HCT116 (cell line): ENCODE measurements at places on chromosomes 12 and 14. TPM values are rescaled to one million over a fixed set of nuclear protein-coding genes. Genes with fewer than 3 reads are reported as not detected.

Gene MGP
- 1.3 TPM for total RNA-seq

Gene MMP14
- total RNA-seq, result 17.8 TPM

Gene TRPV4
- total RNA-seq, result 0.54 TPM

Gene MEG3
- 2.5 TPM for total RNA-seq

Gene OXA1L
- 146 TPM for total RNA-seq

Gene CLEC9A
- not detected for total RNA-seq

Gene SMIM41
- total RNA-seq, result not detected

Gene RHOJ
- total RNA-seq, result not detected

Gene SLC7A7
- total RNA-seq, result 0.27 TPM

GRCh38 chr12:68530965-68531364 is 79.7 kb upstream of the RAP1B start:
- H3K4me1 ChIP-seq, result no peaks in the 10 kb centered on the region
- no peak for DNase-seq
- no peak overlapping the region for H3K27ac ChIP-seq
- no peaks in the 10 kb centered on the region for H3K36me3 ChIP-seq

- H3K4me3 ChIP-seq, result peak overlapping the region; percentile 91
- no peaks in the 10 kb centered on the region for H3K27me3 ChIP-seq
- H3K4me1 ChIP-seq, result peaks cover 58% of the 10 kb centered on the region
- H3K36me3 ChIP-seq, result peaks cover 33% of the 10 kb centered on the region
Measured at GRCh38 chr12:52903285-52903854, 1.5 kb downstream of the KRT8 start.

GRCh38 chr12:98893126-98893674 is 248.1 kb downstream of the APAF1 start:
- no peaks in the 10 kb centered on the region for H3K4me1 ChIP-seq
- peaks cover 41% of the 10 kb centered on the region for H3K27me3 ChIP-seq
- no peak overlapping the region for H3K4me3 ChIP-seq

- H3K36me3 ChIP-seq, result no peaks in the 10 kb centered on the region
- DNase-seq, result no peak
- H3K4me3 ChIP-seq, result no peak overlapping the region
- peaks cover under 1% of the 10 kb centered on the region; the same call in 1 of the 2 replicates for H3K27me3 ChIP-seq
- no peaks in the 10 kb centered on the region for H3K4me1 ChIP-seq
Measured at GRCh38 chr14:30332374-30332773, 226.6 kb upstream of the G2E3 start.

DNA sequence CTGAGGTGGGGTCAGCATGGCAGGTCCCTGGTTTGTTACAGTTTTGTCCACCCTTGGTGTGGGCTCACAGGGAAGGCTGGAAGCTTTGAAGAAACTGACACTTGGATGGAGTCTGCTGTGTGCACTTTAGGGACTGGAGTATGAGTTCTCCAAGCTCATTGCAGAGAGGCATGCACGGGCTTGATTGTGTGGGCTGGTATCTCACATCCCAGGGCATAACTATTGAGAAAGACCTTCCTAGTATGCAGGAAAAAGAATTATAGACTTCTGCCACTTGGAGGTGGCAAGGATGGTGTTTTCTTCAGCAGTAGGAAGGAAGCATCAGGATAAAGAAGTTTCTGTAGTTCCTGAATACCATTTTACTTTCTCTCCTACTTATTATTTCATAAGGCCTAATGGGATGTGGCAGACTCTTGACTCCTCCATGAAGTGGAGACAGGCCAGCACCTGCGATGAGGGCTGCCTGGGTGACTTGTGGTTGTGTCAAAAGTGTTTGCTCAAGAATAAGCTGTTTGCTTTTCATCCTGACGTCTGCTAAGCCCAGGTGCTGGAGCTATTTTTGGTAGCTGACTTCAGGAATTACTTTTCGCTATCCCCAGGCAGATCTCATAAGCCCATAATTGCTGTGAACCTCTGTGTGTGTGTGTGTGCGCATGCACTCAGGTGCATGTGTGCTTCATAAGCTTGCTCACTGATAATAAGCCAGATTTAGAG is 125.8 kb downstream of the KTN1 start:
- DNase-seq, result no peak
- H3K4me1 ChIP-seq, result no peaks in the 10 kb centered on the region

DNA sequence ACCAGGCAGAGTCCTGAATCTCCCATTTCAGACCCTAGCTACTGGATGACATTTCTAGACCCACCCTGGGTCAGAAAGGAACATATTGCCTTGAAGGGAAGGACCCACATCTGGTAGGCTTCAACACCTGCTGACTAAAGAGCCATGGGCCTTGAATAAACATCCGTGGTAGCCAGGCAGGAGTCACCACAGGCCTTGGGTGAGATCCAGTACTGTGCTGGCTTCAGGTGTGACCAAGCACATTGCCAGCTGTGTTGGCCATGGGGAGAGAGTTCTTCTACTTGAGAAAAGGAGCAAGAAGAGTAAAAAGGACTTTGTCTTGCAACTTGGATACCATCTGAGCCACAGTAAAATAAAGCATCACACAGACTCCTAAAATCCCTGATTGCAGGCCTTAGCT is 332.6 kb downstream of the SLC16A7 start:
- DNase-seq, result no peak
- no peaks in the 10 kb centered on the region for H3K36me3 ChIP-seq
- H3K4me3 ChIP-seq, result no peak overlapping the region
- H3K27me3 ChIP-seq, result no peaks in the 10 kb centered on the region
- H3K27ac ChIP-seq, result no peak overlapping the region
- no peaks in the 10 kb centered on the region for H3K4me1 ChIP-seq

GRCh38 chr12:43453761-43454160 is 98.2 kb downstream of the ADAMTS20 start:
- no peak overlapping the region for H3K4me3 ChIP-seq
- no peaks in the 10 kb centered on the region for H3K27me3 ChIP-seq
- no peak overlapping the region for H3K27ac ChIP-seq
- no peaks in the 10 kb centered on the region for H3K36me3 ChIP-seq

DNA sequence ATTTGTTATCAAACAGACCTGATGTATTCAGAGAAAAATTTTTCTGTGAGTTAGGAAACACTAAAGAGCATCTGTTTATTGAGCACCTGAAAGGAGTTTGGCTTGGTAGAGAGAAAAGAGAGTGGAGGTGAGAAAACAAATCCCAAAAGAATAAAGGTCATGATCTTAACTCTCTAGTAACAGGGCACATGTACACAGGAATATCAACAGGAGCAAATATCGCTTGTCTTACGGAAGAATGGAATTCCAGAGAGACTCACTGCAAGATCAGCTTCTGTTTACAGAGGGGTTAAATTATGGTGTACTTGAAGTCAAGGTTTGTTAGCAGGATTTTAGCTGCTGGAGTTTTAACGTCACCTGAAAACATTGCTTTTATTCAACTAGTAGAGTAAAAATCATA is 78.8 kb downstream of the SPPL3 start:
- no peaks in the 10 kb centered on the region for H3K36me3 ChIP-seq
- H3K4me1 ChIP-seq, result peaks cover 6% of the 10 kb centered on the region; the same call in 1 of the 2 replicates
- H3K27ac ChIP-seq, result no peak overlapping the region
- H3K27me3 ChIP-seq, result no peaks in the 10 kb centered on the region

- no peaks in the 10 kb centered on the region for H3K36me3 ChIP-seq
- no peak overlapping the region for H3K4me3 ChIP-seq
- no peak overlapping the region for H3K27ac ChIP-seq
- H3K4me1 ChIP-seq, result peaks cover 16% of the 10 kb centered on the region
- no peaks in the 10 kb centered on the region for H3K27me3 ChIP-seq
Measured at GRCh38 chr14:55274146-55274545, 2.9 kb downstream of the FBXO34 start.

DNA sequence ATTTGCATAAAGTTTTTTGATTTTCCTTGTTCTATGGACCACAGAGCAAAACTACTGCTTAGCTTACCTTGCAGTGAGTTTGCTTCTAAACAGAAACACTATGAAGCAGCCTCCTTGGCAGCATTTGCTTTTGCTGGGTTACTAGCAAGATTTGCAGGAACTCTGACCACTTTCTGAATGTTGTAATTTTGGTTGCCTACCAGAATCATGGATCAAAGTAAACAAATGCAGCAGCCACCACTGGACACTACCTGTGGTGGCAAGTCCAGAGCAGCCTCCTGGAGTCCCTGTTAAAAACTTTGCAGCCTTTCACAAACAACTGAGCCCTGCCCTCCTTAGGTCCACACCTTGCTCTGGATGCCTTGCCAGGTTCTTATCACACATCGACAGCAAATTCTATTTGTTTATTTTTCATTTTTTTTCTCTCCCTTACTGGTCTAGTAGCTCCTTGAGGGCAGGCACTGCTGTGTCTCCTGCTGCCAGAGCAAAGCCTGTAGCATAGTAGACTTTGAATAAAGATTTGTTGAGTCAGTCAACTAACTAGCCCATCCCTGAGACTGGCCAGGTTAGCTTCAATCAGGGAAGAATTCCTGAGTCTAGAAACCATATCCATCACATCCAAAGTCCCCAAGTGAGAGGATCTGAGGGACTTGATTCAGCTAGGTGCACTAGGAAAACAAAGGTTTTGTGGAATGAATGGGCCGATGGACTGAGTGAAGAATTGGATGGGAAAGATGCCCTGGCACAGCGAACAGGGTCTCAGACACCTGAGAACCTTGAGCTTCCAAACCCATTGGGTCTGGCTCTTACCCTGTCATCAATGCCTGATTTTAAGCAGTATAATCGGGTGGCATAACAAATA is 5.7 kb downstream of the TTC6 start:
- no peak overlapping the region for H3K4me3 ChIP-seq
- H3K4me1 ChIP-seq, result peaks cover 5% of the 10 kb centered on the region
- no peak overlapping the region for H3K27ac ChIP-seq
- H3K27me3 ChIP-seq, result peaks cover 18% of the 10 kb centered on the region; the same call in 1 of the 2 replicates
- no peaks in the 10 kb centered on the region for H3K36me3 ChIP-seq
- no peak for DNase-seq

GRCh38 chr12:119621878-119622277 is 28.3 kb downstream of the TMEM233 start:
- no peaks in the 10 kb centered on the region for H3K4me1 ChIP-seq
- no peak overlapping the region for H3K4me3 ChIP-seq
- peaks cover 9% of the 10 kb centered on the region; the same call in 1 of the 2 replicates for H3K27me3 ChIP-seq
- no peak overlapping the region for H3K27ac ChIP-seq

- DNase-seq, result peak; percentile 77
- no peaks in the 10 kb centered on the region for H3K36me3 ChIP-seq
- H3K27me3 ChIP-seq, result no peaks in the 10 kb centered on the region
Measured at GRCh38 chr12:54935235-54935951, 49.2 kb downstream of the TESPA1 start.

- no peak for DNase-seq
- H3K27me3 ChIP-seq, result no peaks in the 10 kb centered on the region
- no peak overlapping the region for H3K4me3 ChIP-seq
Measured at GRCh38 chr14:92417759-92418158, 94.8 kb downstream of the SLC24A4 start.

- no peaks in the 10 kb centered on the region for H3K36me3 ChIP-seq
- H3K4me1 ChIP-seq, result peaks cover 70% of the 10 kb centered on the region
- no peaks in the 10 kb centered on the region for H3K27me3 ChIP-seq
- H3K27ac ChIP-seq, result no peak overlapping the region
Measured at GRCh38 chr14:61535032-61535431, 160.3 kb upstream of the HIF1A start.

- no peaks in the 10 kb centered on the region for H3K36me3 ChIP-seq
- no peak for DNase-seq
- no peak overlapping the region for H3K4me3 ChIP-seq
- no peaks in the 10 kb centered on the region for H3K27me3 ChIP-seq
Measured at GRCh38 chr14:93955850-93956481, 20.4 kb downstream of the ASB2 start.

DNA sequence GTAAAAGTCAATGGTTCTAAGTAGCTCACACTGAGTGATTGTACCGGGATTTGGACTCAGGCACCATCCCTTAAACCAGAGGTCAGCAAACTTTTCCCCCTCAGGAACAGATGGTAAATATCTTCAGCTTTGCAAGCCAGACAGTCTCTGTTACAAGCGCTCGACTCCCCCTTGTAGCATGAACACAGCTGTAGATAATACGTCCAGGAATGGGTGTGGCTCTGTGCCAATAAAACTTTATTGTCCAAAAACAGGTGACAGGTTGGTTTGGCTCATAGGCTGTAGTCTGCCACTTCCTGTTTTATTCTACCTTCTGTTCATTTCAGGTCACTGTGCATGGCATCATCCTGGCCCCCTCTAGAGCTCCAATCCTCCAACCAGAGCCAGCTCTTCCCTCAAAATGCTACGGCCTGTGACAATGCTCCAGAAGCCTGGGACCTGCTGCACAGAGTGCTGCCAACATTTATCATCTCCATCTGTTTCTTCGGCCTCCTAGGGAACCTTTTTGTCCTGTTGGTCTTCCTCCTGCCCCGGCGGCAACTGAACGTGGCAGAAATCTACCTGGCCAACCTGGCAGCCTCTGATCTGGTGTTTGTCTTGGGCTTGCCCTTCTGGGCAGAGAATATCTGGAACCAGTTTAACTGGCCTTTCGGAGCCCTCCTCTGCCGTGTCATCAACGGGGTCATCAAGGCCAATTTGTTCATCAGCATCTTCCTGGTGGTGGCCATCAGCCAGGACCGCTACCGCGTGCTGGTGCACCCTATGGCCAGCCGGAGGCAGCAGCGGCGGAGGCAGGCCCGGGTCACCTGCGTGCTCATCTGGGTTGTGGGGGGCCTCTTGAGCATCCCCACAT is 7.6 kb downstream of the BDKRB1 start:
- no peaks in the 10 kb centered on the region for H3K4me1 ChIP-seq
- no peak overlapping the region for H3K4me3 ChIP-seq
- no peak for DNase-seq
- no peak overlapping the region for H3K27ac ChIP-seq
- peaks cover 15% of the 10 kb centered on the region; the same call in 1 of the 2 replicates for H3K27me3 ChIP-seq

- H3K27me3 ChIP-seq, result no peaks in the 10 kb centered on the region
- peak overlapping the region; percentile 72 for H3K27ac ChIP-seq
- H3K4me3 ChIP-seq, result peak overlapping the region; percentile 85
- peak; percentile 99 for DNase-seq
- peaks cover 74% of the 10 kb centered on the region for H3K4me1 ChIP-seq
Measured at GRCh38 chr12:6764011-6764828, 1.9 kb upstream of the PTMS start.

DNA sequence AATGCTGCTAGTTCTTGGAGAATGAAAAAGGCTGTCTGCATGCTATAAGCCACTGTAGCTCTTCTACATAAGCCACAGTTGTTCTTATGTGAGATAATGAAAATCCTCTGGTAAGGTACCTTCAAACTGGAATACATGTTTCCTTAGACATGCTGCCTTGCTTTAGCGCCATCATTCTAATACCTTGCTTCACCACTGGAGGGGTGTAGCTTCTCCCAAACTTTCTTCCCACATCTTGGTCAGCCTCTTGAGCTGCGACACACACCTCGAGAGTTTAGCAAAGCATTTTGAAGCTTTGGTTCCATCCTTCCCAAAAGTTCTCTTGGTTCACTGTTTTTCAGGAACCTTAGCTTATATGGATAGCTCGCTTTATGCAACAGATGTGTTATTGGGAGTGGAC is 69.5 kb downstream of the NKX2-1 start:
- H3K4me3 ChIP-seq, result no peak overlapping the region
- DNase-seq, result no peak
- no peaks in the 10 kb centered on the region for H3K36me3 ChIP-seq
- H3K4me1 ChIP-seq, result no peaks in the 10 kb centered on the region
